CD4-positive, alpha-beta T cell (primary cell): ENCODE measurements at places on chromosomes 2 and 18.

- DNase-seq, result no peak
Measured at GRCh38 chr18:69866212-69866611, 81.5 kb downstream of the CD226 start.

DNA sequence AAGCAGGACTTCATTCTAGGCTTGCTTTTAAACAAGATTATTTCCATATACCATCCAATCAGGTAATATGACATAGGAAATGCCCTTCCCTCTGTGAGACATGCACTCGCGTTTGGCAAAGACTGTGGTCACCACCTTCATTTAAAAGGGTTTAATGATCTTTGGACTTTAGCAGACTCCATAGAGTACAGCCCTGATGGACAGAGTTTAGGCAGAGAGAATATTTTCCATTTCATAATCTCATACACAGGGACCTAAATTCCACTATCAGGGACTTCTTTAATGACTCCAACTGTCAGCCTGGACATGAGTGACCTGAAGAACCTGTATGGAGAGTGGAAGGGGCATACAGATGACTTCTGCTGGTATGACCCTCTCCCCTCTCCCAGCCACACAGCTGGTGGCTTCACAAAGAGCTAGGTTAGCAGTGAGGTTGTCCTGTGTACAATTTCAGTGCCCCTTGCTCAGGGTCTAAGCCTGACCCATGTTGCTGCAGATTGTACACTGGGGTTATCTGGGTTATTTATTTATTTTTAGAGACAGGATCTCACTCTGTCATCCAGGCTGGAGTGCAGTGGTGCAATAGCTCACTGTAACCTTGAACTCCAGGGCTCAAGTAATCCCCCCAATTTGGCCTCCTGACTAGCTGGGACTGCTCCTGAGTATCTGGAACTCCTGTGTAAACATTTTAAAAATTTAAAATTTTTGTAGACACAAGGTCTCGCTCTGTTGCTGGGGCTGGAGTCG lies 59.2 kb downstream of the PTPRM start:
- no peak for DNase-seq

DNA sequence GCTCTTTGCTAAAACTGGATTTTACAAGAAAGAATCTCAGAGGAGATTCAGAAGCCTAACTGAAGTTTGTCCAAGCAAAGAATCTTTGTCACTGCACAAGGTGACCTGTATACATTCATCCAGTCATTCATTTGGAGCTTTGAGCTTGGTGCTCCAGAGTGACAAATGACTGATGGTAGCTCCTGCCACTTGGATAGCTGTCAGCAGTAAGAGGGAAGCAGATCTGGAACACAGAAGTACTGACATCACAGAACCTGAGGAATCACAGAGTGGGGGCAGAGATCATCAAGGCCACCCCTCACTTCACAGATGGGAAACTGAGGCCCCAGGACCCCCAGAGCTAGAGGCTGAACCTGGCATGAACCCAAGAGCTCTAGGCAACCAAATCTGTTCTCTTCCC lies 28.8 kb upstream of the IGFBP2 start:
- no peak for DNase-seq

DNA sequence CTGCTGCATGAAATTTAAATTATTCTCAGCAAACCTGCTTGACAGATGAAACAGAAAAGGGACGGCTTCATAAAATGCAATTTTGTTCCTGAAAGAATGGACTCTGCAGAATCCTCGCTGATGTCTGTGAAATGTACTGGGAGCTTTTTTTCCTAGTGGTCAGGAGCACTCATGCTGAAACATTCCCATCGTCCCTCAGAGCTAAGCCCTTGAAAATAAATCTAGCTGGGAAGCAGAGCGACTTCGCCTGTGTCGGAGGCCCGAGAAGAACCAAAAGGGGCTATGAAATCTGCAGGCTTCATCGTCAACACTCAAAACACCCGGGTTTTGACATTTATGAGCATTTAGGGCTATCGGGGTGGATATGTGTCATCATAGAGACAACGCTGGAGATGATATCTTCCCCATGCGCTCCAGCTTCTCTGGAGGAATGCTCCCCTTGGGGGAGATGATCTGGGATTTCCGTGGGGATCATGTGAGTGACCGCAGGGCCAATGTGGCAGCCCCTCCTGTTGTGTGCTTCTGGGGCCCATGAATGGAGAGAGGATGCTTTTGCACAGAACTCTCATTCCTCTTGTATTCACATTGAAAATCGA lies 182.3 kb downstream of the KLHL29 start:
- no peak for DNase-seq

GRCh38 chr18:58143386-58143785 lies 99.4 kb downstream of the NEDD4L start:
- no peak for DNase-seq
